Left renal pelvis (tissue), 4 donors: ENCODE measurements at places on chromosomes 1 and 21.
A peak's percentile ranks its signal among the peaks of the same experiment; 100 is the strongest.

DNA sequence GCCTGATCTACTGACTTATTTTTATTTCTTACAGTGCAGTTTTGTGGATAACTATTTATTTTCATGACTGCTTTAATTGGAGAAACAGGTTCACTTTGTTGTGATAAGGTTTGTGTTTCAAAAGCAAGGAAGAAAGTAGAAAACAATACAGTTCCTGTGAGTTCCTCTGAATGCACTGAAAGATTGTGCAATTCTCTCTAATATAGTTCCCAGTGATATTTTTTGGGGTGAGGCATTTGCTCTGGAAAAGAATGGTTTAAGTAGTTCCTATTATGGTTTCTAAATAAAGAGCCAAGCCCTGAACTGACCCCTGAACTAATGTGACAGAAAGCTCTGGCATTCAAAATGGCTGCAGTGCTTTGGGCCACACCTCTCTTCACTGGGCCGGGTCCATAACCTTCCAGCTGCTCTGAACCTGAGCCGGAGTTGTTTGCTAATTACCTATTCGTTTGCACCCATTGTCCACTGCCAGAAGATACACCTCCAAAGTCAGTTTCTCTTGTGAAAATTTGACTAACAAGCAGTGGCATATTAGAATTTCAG, 56.6 kb upstream of the VTCN1 start:
- DNase-seq, result no peak

DNA sequence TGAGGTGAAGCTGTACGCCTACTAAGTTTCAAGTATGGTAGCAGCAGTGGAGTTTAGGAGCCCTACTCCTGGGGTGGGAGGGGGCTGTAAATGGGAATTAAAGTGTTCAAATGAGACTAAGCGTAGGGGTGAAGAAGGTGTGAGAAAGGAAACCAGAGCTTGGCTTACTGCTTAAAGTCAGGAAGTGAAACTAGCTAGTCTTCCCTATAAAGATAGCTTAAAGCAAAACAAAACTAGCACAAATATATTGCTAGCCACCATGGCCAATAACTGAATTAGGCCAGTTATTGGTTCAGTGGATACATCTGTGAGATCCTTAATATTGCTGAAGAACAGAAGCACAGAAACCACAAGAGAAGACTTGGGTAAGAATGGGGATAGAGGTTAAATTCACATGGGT, 492.2 kb upstream of the PKN2 start:
- no peak for DNase-seq

- peak; percentile 12 for DNase-seq
These were observed 138.2 kb downstream of the COL24A1 start for GRCh38 chr1:86018283-86018923.

DNA sequence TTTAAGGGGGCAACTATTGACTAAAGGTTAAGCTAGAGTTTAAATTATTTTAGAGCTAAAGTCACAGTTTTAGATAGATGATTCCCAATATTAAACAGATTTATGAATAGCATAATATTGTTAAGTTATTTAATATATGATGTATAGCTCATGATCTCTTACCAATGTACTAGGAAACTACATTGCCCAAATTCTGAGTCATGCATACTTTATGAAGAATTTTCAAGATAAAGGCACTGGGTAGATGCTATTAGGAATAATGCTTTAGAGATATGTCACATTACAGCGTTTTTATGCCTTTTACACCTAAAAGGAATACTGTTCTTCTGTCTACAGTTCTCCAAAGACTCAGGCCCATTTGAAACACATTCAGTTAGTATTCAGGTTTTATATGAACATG, 215.1 kb downstream of the NCAM2 start:
- no peak for DNase-seq

- peak; percentile 49 for DNase-seq
These were observed 209.9 kb downstream of the GRIK3 start for GRCh38 chr1:36824390-36824861.

DNA sequence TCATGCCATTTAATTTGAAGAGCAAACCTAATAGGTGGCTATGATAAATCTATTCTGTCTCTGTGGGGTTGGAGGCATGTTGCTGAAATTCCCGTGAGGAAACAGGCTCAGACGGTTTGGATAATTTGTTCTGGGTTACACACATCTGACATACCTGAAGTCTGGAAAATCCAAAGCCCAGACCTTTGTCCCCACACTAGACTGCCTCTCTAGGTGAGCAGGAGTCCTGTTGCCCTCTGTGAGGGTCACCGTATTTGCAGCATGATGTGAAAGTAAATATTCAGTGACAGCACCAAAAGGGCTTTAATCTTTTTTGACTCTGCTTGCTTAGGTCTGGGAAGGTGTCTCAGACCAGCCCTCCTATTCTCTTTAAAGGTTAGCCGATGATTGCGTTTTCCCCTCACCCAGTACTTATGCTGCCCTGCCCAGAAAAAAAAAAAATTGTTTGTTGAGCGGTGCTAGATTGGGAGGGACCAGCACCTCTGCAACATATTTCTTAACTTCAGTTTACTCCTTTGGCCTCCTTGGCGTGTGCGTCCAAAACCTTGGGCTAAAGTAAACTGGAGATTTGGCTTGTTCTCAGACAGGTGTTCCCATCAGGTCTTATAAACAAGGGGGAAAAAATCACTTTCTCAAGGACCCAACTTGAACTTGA, 67.0 kb downstream of the CACHD1 start:
- DNase-seq, result no peak

DNA sequence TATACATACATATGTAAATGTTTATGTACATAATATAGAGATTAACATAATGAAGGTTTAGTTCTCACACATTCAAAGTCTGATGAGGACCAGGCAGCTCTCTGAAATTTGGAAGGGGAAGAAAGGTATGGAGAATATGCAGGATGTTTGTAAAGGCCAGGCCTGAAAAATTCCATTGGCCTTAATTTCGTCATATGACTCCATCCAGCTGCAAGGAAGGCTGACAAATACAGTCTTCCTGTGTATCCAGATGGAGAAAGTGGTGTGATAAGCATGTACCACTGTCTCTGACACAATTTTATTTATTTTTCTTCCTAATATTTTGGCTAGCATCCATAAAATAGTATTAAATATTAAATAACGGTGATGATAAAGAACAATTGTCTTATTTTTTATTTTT, 6.3 kb upstream of the SGIP1 start:
- no peak for DNase-seq

- DNase-seq, result no peak
These were observed 145.3 kb downstream of the TNFSF18 start for GRCh38 chr1:172905452-172905851.

DNA sequence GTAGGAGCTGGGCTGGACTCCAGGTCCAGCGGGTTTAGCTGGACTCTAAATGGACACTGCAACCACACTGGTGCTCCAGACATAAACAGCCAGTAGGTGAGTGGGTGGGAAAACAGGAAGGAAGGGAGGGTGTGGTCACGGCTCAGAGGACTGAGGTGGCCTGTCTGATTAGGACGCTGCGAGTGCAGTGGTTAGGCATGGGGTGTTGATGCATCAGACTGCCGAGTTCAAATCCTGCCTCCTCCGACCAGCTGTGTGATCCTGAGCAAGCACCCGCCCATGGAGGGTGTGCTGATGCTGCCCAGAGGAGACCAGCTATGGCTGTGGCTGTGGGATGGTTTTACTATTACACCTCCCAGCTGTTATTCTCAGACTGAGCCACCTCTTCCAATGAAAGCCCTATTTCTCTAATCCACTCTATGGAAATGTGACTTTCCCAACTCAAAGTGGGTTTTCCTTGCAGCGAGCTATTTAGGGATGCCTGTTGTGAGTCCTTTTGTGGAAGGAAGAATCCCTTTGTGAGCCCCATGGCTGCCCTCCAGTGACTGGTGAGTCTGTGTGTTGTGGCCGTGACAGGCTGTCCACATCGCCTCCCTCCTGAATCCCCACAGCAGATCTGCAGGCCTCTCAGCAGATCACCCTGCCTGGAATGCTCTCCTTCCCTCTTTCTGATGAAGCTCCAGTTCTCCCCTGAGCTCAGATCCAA, 56.6 kb upstream of the EDN2 start:
- no peak for DNase-seq

DNA sequence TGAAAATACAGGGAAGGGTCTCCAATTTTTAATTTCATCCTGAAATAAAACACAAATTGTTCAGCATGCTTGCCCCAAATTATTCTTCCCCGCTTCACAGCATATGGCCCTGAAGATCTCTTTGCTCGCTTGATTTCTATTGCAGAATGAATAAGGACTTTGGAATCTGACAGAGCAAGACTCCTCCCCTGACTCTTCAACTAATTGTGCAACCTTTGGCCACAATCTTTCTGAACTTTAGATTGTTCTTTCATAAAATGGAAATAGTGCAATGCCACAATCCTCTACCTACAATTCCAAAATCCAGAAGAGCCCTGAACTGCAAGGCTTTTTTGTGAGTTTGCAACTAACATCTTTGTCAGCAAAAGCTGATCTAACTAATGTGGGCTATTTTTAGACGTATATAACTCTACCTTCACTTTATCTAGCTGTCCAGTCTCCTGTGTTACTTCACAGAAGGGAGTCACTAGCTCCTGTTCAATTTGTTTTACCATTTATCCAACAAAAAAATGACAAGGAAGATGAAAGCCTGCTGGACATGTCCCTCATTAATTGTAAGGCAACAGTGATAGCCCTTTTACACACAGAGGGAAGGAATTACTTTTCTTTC, 13.4 kb downstream of the RNASEL start:
- DNase-seq, result no peak

DNA sequence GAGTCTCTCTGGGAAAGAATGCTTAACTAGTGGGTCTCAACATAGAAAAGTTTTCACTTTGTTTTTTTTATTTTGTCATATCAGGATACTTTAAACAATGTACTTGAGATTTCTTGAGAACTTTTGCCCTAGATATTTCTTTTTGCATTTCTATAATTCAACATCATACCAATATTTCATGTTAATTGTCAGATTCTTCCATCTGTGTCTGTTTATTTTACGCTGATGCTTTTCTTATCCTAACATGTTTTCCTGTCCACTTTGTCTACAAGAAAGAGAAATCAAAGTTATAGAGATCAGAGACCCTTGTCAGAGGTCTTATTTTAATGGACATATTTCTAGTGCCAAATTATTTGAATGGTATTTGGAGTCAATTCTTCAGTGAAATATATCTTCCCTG, 95.5 kb upstream of the B3GALT2 start:
- no peak for DNase-seq

- DNase-seq, result no peak
These were observed 20.8 kb downstream of the GNAT2 start for GRCh38 chr1:109598655-109599054.

GRCh38 chr1:155840386-155840785, 16.6 kb downstream of the GON4L start:
- DNase-seq, result no peak

- DNase-seq, result no peak
These were observed 59.5 kb upstream of the PCP4 start for GRCh38 chr21:39807738-39808137.

- peak; percentile 33 for DNase-seq
These were observed 26.5 kb upstream of the AVPR1B start for GRCh38 chr1:206143537-206144172.

GRCh38 chr1:106843518-106843917, 213.0 kb upstream of the PRMT6 start:
- no peak for DNase-seq

DNA sequence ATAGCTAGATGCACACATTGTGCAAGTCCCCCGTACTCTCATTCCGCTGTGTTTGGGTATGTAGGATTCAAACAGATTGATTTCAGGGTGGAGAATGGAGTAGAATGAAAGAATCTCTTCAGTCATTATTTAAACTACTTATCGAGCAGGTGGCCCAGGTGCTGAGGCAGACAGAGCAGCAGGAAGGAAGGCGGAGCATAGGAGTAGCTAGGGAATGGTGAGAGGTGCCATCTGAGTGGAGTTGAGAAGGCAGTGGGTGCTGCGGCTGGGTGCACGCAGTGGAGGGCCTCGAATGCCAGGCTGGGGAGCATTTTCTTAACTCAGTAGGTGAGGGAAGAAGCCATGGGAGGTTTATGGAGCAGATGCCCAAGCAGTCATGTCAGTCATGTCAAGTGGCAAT, 45.2 kb upstream of the CD101 start:
- no peak for DNase-seq

DNA sequence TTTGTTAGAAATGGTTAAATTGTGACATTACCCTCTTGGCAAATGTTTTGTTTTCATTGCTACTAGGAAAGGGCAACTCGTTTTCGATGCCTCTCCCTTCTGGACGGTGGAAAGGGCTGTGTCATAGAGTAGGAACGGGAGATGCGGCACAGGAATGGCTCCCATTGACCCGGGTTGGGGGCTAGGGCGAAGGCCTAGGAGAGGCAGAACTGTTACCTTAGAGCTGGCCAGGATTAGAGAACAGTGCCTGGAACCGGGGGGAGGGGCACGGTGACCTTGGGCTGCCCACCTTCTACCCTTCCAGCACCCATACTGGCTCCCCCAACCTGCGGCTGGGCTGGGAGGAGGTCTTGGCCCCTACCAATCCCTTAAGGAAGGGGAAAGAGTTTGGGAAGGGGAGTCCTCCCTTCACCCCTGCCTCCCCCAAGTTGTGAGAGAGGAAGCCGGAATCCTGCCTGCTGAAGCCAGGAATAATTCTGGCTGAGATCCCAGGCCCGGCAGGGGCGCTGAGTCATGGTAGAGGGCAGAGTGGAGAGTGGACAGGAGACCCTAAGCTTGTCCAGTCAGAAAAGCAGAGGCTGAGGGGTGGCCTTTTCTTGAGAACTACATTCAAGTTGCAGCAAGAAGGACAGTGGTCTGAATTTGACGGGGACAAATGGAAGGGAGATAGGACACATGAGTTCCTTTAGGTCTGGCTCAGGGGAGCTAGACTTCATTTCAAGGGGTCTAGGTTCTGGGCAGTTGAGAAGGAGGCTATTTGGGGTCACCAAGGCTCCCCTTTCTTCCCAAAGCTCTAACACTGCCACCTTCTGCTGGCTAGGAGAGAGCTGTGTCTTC, 8.2 kb downstream of the LMNA start:
- DNase-seq, result no peak

DNA sequence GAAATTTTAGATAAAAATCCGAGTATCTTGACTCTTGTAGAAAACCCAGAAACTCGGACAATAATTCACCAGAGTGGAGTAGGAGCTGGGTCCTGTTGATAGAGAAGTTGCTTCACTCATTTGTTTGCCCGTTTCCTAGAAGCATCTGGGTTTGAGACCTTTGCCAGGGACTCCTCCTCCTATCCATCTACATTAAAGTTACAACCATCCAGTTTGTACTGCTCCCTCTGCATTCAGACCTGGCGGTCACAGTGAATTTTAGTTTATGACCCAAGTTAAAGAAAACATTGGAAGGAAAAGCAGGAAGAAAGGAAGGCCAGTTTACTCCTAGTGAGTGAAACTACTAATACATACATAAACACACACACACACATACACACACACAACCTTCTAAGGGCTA, 64.6 kb downstream of the CLDN17 start:
- DNase-seq, result no peak

- DNase-seq, result no peak
These were observed 161.5 kb downstream of the TBX15 start for GRCh38 chr1:118826669-118827068.

- DNase-seq, result no peak
These were observed 10.4 kb downstream of the TEX38 start for GRCh38 chr1:46682064-46682463.
